OCI-LY7 (cell line): ENCODE measurements at places on chromosomes 2 and 18. TPM values are rescaled to one million over a fixed set of nuclear protein-coding genes. Genes with fewer than 3 reads are reported as not detected.
A peak's percentile ranks its signal among the peaks of the same experiment; 100 is the strongest.

DNA sequence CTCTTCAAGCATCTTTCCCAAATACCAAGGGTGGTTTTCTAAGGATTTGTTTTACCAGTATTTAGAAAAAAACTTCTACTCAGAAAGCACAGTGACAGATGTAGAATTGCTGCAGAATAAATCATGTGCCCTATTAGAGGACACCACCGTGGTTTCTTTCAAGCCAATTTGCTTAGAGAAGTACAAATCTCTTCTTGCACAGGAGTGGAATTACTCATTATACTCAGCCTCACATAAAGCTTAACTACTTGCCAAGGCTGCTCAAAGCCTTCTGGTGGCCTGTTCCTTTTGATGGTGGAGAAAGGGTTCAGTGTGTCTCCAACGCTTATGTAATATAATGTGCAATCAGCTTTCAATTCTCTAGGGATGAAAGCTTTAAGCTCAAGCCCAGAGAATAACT lies 66.5 kb upstream of the CTNNA2 start:
- no peak for DNase-seq

DNA sequence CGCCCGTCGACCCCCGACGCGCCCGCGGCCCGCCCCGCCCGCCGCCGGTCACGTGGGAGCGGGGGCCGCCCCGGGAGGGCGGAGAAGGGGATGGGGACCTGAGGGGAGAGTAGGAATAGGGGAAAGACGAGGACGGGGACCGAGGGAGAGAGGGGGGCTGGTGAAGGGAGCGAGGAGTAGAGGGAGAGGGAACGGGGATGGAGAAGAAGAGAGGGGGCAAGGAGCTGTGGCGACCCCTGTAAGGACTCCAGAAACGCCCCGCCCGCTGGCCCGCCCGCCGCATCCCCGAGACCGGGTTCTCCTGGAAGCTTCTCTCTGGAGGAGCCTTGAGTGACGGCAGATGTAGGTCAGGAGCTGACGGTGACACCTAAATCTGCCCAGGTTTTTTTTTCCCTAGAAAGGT lies 615 bp downstream of the ADNP2 start:
- DNase-seq, result peak; percentile 20

DNA sequence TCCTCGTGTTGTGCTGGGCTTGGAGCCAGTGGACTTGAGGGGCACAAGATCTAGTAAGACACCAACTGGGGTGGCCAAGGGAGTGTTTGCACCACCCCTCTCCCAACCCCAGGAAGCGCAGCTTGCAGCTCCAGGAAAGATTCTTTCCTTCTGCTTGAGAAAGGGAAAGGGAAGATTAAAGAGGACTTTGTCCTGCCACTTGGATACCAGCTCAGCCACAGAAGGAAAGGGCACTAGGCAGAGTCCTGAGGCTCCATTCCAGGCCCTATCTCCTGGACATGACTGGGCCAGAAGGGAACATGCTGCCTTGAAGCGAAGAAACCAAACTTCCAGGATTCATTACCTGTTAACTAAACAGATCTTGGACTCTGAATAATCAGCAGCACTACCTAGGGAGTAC lies 44.9 kb upstream of the UGP2 start:
- no peak for DNase-seq

GRCh38 chr2:60527762-60528161 lies 25.7 kb downstream of the BCL11A start:
- no peak for DNase-seq

CAPG gene
- 7.9 and 8.1 TPM in 2 replicates for total RNA-seq
